ENCODE measurements at places on chromosomes 2 and 18.

DNA sequence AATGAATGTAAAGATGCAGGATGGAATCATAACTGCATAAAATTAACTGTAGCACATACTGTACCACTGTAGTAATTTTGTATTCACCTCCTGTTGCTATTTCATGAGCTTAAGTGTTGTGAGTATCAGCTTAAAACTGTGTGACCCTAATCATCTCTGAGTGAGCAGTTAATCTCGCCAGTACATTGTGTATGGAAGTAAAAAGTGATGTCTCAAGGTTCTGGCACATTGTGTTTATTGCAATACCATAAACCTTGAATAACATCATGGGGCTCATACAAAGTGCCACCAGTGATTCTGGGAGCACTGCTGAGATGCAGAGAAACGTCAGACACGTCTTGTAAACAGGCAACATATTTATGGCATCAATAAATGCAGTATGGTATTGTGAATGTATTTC is 124.5 kb downstream of the PMAIP1 start:
- DNase-seq: no peak

GRCh38 chr18:79637921-79638909 is 41.4 kb upstream of the CTDP1 start:
- no peak for DNase-seq

DNA sequence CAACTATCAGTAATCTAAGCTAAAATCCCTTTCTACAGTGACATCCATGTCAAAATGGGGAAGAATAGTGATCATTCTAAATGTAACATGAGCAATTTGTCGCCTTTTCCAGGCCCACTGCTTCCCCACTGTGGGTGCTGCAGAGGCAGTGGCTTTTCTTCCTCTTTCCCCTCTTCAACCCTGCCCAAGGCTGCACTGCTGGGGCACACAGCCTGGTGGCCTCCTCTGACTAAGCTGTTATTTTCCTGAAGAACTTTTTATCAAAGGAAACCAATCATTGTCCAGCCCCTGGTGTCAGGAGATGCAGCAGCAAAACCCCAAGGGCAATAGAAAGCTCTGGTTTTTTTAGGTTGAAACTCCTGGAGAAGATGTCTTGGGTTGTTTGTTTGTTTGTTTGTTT is 117.6 kb upstream of the KLF7 start:
- DNase-seq: no peak

DNA sequence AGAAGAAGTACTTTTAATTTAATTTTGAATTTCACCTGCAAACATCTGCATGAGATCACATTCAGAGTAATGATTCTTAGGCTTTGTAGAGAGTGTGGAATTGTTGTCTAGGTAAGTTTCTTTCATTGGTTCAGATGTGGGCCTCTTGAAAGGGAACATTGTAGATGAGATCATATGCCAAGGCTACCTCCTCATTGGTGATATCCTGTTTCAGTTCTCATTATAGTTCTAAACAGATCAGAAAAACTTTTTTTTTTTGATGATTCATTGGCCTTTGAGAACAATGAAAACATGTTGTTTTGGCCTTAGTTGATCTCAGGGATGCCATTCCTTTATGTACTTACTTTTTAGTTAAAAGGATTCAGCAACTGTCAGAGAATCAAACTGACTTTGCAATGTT is 44.5 kb downstream of the EML6 start:
- DNase-seq: no peak

DNA sequence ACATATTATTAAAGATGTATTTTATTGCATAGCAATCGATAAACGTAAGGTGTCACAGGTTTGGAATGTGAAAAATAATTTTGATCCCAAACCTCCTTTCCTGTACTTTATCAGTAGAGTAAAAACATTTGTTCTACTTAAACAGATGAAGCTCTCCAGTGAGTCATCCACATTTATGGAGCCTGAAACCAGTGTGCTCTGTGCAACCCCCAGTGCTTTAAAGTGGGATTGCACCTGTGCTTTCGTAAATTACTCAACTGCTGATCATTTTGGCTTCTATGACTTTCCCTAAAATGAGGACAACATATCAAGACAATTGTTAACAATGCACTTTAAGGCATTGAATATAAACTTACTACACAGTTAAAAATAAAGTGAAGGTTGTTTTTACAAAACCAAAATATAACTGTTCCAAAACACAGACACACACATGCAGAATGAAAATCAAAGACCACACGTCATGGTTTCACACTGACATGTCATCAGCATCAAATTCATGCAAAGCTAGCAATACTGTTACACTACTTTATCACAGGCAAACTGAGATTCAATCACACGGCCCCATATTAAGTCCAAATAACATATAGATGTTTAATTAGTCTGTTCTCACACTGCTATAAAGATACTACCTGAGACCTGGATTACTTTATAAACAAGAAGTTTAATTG is 9.7 kb downstream of the TMEM18 start:
- DNase-seq: no peak

DNA sequence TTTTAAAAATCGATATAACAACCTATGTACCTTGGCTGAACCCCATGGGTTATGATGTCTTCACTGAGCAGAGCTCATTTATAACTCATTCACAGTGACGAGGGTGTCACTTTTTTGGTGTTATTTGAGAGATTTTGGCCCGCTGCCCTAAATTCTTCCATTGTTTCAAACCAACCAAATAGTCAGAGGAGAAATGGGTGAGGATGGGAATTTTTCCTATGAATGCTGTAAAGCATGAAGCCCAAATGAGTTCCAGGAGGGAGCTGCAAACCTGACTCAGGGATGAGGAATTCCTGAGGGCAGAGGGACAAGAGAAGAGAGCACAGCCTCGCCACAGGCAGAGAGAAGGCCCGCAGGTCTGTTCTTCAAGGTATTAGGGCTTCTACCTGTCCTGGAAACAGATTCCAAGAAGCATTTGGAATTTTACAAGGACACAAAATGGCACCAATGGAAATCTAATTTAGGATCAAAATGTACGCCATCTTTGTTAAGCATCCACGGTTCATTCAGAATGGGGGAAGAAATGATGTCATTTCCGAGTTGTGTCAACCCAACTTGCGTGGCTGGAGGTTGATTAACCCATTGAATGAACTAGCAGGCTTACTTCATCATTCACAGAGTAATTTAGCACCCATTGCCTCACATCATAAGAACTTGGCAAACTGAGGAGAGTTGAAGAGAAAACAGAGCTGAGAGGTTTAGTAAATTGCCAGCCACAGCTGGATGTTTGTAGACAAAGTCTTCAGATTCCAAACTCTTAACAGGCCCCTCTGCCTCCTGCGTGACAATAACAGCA is 133.5 kb downstream of the LAMA3 start:
- no peak for DNase-seq

- DNase-seq: no peak
Observed at GRCh38 chr2:7900593-7900992, 781.3 kb upstream of the ID2 start.

DNA sequence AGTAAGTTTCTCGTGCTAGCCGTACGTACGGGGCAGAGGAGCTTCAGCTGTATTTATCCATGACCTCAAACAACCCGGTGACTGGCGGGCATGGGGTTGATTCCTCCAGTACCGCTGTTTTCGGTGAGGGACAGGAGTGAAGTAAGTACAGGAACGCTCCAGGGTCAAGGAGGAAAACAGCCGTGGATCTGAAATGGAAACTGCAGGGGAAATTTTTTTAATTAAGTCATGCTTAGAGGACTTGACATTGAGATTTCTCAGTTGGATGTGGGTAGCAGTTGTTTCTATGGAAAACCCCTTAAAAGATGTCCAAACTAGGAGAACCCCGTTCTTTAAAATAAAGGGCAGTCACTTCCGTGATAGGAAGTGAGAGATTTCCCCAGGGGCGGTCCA is 1.2 kb downstream of the RAB12 start:
- DNase-seq: no peak

DNA sequence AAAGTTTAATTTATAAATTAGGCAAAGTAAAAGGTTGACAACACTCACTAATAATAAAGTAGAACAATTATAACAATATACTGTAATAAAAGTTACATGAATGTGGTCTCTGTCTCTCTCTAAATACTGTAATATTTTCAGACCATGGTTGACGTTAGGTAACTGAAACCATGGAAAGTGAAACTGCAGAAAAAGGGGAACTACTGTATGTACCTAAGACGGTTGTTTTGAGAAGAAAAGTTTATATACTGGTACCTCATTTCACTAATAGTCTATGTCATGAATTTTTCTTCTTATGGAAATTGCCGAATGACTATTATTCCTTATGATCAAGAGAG is 166.7 kb upstream of the ZNF521 start:
- no peak for DNase-seq

DNA sequence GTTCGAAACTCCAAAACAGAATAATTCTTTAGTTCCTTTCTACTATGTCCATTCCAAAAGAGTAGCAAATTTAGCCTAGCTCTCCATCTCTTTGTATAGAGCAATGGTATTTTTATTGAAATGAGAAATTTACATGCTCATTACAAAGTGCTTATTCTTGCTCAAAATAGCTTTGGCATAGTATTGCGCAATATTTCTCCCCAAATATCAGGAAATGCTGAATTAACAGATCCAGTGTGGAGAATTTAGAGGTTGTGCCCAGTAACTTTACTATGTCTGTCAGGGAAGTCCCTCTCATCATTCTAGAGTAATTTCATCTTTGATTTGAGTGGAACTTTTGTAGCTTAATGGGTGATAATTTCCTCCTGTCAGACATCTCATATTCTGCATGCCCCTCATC is 425.9 kb upstream of the PIK3C3 start:
- DNase-seq: no peak

DNA sequence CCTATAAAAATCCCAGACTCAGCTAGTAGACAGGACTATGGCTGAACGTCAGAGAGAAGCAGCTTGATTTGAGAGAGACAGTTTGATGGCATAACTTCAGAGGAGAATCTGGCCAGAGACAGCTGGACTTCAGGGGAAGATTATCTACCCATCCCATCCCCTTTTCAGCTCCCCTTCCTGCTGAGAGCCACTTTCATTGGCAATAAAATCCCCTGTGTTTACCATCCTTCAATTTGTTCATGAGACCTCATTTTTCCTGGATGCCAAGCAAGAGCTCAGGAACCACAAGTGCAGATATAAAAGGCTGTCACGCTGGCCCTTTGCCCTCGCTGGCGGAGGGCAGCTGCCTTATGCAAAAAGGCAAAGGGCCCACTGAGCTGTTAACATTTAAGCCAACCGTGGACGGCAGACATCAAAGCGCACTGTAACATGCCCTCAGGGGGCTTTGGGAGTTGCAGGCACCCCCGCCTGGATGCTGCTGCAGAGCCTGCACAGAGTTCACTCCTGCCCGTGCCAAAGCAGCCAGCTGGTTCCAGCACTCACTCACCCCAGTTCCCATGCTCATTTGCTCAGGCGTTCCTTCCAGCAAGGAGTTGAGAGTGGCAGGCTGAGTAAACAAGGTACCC is 164.3 kb upstream of the PGAP1 start:
- DNase-seq: no peak

- DNase-seq: no peak
Observed at GRCh38 chr2:200922439-200922838, 33.3 kb downstream of the NIF3L1 start.

- DNase-seq: no peak
Observed at GRCh38 chr2:232465061-232465460, 9.1 kb downstream of the ALPI start.

GRCh38 chr2:225616848-225617247 is 217.3 kb downstream of the NYAP2 start:
- no peak for DNase-seq

- no peak for DNase-seq
Observed at GRCh38 chr2:144320491-144320890, 199.4 kb downstream of the ZEB2 start.

DNA sequence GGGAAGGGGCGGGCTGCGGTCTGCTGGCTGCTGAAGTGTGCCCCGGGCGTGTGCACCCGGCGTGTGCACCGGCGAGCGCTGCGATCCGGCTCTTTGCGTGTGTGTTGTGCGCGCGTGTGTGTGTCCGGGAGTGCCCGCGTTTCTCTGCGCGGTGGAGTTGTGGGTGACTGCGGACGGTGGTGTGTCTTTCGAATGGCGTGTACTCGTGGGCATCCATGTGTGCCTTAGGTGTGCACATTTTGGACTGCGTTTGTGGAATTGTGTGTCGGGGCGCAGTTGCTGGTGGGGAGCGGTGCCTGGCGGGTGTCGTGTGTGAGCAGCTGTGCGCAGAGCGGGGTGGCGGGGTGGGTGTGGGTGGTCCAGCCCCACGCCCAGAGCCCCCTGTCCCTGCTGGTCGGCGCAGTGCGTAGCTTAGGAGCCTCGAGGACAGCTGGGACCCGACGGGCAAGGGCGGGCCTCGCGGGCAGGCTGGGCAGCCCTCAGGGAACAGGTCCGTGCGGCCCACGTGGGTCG is 533 bp downstream of the HPCAL1 start:
- DNase-seq: no peak

DNA sequence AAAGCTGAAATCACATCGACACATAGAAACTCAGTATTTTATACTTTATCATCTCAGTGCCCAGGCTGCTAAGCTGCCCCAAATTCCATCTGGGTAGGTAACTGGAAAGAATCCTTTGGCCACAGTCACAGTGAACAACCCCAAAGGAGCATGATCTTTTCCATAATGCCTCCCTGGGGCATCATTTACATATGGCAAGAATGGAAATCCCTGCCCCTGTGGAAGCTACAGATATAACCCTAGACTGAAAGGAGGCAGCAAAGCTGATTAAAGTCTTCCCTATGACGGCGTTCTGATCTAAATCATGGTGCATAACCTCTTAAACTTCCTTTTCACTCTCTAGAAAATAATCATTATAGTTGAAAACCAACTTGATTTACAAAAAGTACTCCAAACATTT is 41.5 kb downstream of the MAP3K19 start:
- no peak for DNase-seq

- no peak for DNase-seq
Observed at GRCh38 chr2:200525551-200525881, 491 bp upstream of the SGO2 start.

- DNase-seq: peak; percentile 39
Observed at GRCh38 chr2:174764280-174765255, at the start of gene CHRNA1. TSS of gene CHRNA1 (minus strand) at chr2:174764472. CDS start at chr2:174764394, 78 bp downstream.

DNA sequence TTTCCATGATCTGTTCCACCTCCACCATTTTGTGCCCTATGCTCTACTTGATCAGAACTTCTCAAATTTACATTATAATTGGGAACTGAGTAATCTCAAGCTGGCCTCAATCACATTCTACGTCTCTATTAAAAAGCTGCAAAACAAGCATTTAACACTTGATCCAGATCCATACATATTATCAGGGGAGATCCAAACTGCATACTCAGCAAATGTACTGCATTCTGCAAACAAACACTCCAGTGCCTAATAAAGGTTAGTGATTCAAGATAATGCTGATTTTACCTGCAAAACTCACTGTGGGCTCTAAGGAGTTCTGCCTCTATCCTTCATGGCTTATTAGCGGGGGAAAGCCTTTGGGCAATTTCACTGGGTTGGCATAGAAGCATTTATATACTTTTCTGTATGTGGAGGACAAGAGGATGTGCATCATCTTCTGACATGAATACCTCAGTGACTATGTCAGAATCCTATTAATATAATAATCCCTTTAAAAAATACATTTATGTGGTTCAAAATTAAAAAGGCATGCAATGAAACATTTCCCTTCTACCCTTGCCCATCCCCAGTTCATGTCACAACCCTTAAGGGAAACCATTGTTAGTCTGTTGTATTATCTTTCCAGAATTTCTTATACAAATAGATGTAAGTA is 40.2 kb downstream of the GALNT14 start:
- DNase-seq: no peak

GRCh38 chr2:188976545-188977268 is 2.5 kb downstream of the COL3A1 start:
- no peak for DNase-seq
